Foreskin keratinocyte (primary cell): ENCODE measurements at places on chromosomes 6 and 20. TPM values are rescaled to one million over a fixed set of nuclear protein-coding genes. Genes with fewer than 3 reads are reported as not detected.

Gene SRSF12
- 0.32 and 0.51 TPM in 2 replicates for total RNA-seq

Gene LRP11
- total RNA-seq, result 42.0 and 42.6 TPM in 2 replicates

Gene GSTA2
- total RNA-seq, result not detected in 2 replicates

Gene FNDC11
- total RNA-seq, result 0.53 and 0.78 TPM in 2 replicates

Gene IYD
- total RNA-seq, result not detected in 2 replicates
